ENCODE measurements at places on chromosomes 11 and 22.

DNA sequence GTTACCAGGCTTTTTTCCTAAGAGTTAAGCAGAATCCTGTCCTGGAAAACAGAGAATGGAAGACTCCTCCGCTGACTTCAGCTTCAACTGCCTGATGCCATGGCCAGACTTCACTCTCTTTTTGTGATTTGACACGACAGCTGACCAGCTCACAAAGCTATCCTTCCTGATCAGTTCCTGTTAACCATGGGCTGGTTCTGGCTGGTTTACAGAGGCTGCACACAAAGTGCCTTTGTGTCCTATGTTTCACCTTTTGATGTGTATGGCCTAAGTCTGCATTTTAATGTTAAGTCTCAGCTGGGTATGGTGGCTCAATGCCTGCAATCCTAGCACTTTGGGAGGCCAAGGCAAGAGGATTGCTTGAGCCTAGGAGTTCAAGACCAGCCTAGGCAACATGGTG, 11.1 kb downstream of the FOLR3 start:
- DNase-seq, result no peak

DNA sequence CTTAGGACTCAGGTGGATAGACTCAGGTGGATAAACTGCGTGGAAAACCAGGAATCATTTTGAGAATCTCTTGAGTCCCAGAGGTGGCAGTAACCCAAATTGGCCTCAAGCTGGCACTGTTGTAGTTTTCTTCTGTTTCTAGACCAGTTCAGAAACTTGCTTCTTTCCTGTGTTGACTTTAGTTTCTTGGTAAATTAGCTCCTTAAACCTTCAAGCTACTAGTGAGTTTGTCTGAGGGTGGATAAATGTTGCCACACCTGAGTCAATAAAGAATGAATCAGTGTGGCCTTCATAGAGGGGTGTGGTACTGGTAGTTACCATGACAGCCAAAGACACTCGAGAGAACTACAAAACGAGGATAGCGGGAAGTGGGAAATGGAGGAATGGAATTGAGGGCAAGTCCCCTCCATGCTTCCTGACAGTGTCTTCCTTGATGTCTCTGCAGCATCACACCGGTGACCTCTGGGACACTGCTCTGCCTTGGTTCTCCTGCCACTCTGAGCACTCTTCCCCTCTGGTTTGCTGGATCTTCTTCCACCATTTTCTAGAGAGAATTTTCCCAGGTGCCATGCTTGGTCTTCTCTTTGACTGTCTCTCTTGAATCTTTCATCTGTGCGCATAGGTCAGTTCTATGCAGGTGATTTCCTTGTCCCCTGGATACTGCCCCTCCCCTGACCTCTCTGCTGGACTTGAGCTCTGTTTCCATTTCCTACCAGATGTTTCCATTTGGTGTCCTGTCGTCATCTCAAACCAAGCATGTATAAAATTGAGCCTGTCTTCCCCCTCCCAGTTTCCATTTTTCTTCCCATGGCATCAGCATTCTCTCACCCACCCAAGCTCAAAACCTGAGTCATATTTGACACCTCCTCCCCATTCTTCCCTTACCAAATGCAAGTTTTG, 7.2 kb downstream of the POLD4 start:
- no peak for DNase-seq

GRCh38 chr22:20533879-20534265, 26.5 kb downstream of the MED15 start:
- no peak for DNase-seq

DNA sequence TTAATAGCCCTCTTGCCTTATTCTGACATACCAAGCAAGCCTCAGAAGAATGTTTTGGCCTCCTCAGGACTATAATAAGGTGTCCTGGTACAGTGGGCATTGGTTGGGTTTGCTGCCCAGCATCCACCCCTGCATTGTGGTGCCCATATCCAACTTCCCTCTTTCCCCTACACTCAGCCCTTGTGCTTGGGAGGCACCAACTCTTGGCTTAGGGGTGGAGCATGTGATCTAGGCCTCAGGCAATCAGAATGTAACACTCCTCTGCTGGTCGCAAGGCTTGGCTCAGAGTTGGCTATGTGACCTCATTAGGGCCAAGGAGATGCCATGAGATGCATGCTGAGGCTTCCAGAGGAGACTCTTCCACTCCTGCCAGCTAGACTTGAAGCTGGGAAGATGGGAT, 123.0 kb downstream of the CSNK2A3 start:
- DNase-seq, result no peak

- peak; percentile 28 for DNase-seq
These were observed 11.7 kb downstream of the TECTA start for GRCh38 chr11:121112498-121113455.

DNA sequence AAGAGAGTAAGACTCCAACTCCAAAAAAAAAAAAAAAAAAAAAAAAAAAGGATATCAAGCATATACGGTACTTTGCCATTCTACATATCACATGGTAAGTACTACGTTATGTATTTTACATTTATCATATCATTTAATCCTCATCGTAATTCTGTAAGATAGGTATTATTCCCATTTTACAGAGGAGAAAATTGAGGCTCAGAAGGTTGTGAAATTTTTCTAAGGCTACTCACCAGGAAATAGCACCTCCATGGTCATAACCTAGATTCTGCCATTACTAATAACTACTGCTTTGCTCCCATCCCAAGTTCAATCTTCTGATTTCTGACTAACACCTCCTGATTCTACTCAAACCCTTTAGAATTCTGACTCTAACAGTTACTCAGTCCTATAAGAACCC, 138.0 kb downstream of the FCHSD2 start:
- DNase-seq, result no peak

DNA sequence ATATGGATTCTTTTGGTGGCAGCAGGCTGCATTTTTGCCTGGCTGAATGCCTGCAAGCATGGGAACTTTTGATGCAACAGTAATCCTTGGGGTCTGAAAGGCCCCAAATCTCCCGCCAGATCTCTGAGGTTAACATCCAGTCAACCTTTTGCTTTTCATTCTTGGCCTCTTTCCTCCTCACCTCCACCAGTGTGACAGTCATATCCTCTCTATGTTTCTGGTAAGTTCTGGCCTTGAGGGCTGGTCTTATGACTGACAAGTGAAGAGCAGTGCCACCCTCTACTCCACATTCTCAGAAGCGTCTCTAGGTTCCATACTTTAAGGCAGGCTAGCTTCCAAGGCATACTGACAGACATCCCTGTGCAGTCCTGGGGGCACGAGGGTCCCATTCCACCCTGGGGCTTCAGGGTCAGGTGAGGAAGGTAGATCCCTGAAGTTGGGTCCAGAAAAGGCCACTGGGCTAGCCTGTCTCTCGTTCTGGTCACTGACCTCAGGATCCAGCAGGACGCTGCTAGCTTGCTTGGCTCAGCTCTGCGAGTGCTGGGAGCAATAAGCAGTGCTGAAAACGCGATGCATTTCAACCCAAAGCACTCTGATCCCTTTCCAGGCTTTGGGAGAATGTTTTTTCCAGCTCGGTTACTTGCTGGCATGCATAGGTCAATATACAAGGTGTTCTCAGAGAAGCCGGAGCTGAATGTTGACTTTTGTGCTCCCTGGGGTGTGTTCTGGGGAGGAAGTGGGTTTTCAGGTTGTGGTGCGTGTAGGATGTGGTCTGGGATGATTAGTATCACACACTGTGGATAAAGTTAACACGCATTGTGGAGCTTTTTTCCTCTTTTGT, 75.2 kb downstream of the PTPRJ start:
- peak; percentile 63 for DNase-seq
